Lower leg skin (tissue), 4 donors: ENCODE measurements at places on chromosomes 4 and X. TPM values are rescaled to one million over a fixed set of nuclear protein-coding genes. Genes with fewer than 3 reads are reported as not detected.

DNA sequence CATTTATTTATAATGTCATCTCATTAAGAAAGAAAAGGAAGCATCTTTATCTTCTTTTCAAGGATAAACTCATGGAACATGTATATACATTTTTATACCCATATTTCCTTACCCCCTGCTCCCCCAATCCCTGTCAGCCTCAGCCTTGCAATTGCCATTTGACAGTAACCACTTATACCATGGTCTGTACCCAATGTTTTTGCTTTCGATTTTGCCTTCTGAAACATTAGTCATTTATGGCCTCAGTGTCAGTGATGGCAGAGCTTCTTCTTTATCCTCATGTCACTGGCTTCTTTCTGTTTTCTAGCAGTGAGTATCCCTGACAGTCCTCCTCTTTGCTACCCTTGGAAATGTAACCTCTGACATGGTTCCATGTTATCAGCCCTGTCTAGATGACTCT, 228.4 kb downstream of the SPRY1 start:
- DNase-seq, result no peak

DNA sequence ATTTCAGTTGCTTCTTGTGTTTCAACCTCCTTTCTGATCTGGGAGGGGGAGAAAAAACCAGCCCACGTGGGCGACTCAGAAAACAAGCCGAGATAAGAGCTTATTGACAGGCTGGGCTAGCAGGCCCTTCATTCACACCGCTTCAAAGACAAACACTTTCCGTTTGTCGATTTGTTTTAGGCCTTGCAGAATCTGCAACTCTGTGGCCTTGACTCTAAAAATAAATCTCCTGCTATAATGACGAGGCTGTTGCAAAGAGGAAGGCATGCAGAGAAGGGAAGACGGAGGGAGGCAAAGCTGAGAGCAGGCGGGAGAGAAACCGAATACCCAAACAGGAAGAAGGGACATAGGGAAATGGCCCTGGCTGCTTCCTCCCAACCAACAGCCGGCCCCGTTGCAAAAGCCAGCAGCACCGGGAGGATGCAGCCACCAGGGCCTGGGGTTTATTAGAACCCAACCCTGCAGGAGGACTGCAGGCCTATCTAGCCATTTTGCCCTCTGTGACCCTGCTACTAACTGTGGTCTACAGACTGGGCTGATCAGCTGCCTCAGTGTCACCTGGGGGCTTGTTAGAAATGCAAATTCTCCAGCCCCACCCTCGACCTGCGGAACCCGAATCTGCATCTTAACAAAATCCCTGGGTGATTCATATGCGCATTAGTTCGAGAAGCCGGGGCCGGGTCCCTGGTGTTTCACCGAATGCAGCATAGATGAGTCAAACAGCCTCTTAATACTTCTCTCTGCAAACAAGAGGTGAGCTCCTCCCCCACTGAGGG, 325.5 kb downstream of the BCOR start:
- no peak for DNase-seq

DNA sequence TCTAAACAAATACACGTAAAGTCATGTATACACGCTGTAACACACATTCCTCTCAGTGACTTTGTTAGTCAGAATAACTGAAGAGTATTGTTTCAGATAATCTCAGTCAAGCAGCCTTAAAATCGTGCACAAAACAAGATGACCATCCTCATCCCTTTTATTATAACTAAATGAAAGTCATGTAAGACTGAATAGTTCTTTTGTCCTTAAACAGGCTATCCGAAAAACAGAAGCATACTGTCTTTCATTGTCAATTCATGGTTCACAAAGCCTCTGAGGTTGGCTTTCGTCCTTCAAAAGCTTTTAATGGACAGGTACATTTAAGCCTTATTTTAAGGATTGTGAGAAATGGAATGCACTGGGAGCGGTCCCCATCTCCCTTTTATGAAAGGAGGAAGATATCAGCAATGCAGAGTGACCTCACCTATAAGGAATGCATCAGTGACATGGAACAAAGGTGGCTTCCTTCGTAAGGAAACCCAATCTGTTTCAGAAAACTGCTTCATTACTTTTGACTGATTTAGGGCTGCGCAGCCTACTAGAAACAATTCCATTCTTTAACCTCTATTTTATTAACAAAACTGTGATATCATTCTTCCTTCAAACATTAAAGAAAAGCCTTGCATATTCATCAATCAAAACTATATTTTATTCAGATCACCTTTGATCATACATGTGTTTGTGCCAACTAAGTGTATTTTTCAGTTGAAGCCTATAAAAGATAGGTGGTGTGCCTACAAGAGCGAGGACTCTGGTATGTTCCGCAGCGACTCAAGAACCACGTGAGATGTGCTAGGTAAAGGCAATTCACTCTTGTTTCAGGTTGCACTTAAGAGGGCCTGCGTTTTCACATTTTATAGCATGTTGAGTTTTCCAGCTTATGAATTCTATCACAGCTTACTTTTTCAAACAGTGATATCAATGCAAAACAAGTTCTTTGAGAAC, 19.2 kb downstream of the SH3RF1 start:
- no peak for DNase-seq

- DNase-seq, result peak; percentile 65
Measured at GRCh38 chr4:112516471-112517066, 589 bp upstream of the NEUROG2 start.

DNA sequence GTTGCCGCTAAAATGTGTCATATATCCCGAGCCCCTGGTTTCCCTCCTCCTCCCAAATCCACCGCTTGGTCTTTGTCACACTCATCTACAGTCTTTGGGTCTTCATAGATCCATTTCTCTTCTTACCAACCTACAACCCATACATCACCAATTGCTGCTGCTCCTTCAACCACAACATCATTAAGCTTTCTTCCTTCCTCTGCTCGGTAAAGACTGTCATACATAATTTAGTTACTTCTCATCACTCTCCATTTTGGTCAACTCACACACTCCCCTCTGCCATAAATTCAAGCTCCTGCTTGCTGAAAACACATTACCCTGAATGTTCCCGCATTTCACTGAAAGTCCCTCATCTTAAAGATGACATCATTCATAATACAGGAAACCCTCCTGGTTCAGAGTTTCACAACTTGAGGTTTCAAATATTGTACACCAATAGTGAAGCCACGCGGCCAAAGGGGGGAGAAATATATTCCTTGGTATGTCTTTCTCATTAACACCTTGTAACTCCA, 1.7 kb upstream of the DCTD start:
- DNase-seq, result no peak

DNA sequence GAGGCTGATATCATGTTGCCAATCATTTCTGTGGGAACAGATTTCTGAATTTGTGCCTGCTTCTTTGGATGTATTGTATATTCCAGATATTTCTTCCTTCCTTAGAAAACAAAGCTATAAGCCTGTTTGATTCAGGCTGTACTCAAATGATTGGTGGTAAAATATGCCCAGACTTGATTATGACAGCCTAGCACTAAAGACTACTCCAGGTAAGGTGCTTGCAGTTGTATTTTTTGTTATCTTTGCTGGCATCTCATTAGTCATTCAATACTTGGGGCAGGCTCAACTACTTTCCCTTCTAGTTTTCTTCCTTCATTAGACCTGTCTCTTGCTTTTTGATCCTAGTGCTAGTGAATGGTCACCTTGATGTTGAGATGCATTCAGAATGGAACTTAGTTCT, 90.6 kb downstream of the ZNF518B start:
- DNase-seq, result no peak

- DNase-seq, result no peak
Measured at GRCh38 chr4:176949029-176949428, 156.3 kb upstream of the VEGFC start.

Gene NEK1
- total RNA-seq, result 4.8 TPM

GRCh38 chr4:183727482-183727881, 68.4 kb downstream of the TRAPPC11 start:
- DNase-seq, result no peak

Gene PPP4R3C
- not detected for total RNA-seq

DNA sequence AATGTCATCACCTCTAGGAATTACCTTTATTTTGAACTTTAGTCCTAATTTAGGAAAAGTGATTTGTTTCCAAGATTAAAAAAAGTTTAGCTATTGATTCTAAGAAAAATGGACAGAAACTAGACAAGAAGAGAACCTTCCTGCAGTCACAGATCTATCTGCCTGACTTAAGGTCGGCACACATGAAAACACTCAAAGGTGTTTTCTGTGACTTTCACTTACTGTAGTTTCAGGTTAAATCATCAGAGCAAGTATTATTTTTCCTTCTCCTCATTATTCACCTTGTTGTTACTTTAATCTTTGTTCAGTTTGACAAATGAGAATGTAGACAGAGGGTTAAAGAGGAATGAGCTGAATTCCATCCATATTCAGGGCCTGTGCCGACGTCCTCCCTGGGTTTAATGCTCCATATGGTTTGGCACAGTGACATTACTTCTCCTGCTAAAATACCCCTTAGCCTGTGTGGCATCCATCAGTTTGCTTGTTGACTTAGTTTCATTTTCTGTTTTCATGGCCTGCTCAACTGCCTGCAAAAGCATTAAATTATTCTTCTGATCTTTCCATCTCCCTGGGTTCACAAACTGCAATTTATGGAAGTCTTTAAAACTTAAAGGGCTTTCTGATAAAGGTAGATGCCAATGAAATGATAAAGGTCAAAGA, 352.7 kb downstream of the NKX6-1 start:
- DNase-seq, result no peak

- DNase-seq, result no peak
Measured at GRCh38 chr4:127521463-127521862, 111.3 kb upstream of the INTU start.

- no peak for DNase-seq
Measured at GRCh38 chr4:28562913-28563312, 1702.3 kb downstream of the STIM2 start.

Gene GSX2
- 1.6 TPM for total RNA-seq

GRCh38 chrX:134241960-134242619, 5.1 kb downstream of the CCDC160 start:
- DNase-seq, result no peak

DNA sequence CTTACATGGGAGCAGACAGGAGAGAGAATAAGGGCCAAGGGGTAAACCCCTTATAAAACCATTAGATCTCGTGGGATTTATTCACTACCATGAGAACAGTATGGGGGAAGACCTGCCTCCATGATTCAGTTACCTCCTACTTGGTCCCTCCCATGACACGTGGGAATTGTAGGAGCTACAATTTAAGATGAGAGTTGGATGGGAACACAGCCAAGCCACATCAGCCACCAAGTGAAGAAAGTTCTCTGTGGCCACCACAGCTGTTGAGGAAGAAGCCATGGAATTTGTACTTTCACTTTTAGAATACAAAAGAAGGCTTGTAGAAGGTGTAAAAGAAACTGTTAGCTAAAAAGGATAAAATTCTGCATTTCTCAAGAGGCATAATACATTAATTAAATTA, 67.0 kb upstream of the CXorf51A start:
- DNase-seq, result no peak
